Cerebellar cortex (tissue), 1 donor: ENCODE measurements at places on chromosomes 3 and 15.

DNA sequence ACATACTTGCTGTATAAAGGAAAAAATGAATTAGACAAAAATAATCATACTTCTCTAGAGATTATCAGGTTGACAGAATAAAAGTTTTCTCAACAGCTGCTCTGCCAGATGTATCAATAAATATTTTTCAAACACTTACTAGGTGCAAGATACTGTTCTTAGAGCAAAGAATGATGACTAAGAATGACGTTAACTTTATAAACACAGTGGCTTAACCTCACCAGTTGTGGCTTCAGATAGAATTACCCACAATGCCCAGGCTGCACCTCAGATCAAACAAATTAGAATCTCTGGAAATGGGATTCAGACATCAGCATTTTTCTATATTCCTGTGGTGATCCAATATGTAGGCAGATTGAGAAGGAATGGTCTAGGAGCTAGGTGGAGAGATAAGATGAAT lies 422.4 kb upstream of the ATP11B start:
- no peak for DNase-seq

GRCh38 chr3:96101006-96101560 lies 713.3 kb upstream of the EPHA6 start:
- no peak for DNase-seq

DNA sequence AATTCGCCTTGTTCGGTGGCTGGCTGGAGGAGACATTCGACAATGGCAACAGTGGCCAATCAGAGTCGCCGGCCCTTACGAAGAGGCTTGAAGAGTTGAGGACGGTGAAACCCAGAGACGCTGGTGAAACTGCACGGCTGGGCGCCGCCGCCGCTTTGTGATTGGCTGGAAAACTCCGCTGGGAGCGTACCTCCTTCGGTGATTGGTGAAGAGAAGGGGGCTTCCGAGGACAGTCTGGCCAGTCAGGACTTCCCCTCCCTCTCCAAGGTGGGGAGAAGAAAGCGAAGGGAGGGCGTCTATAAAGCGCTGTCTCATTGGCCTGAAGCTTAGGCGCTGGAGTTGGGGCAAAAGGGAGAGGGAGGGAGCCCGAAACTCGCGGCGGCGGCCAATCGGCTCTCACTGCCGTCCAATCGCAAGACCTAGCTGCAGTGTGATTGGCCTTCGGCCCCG lies 554 bp upstream of the GSK3B start:
- DNase-seq: peak; percentile 100

DNA sequence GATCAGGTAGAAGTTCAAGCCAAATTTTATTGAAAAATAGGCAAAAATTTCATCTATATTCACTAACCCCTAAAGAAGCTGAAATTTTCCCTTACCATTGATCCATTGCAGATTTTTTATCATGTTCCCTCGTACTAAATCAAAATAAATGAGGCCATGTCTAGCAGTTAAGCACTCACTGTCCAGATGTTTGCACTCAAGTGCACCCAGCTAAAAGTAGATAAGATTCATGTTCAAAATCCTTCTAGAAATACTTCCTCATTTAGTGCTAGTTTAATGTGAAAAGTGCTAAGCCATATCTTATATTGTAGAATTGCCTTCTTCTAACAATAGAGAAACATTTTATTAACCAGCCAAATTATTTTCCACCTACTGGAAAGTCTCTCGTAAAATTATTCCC lies 164.7 kb upstream of the UBE2E2 start:
- DNase-seq: no peak
